ENCODE measurements at places on chromosomes 7 and 10.

DNA sequence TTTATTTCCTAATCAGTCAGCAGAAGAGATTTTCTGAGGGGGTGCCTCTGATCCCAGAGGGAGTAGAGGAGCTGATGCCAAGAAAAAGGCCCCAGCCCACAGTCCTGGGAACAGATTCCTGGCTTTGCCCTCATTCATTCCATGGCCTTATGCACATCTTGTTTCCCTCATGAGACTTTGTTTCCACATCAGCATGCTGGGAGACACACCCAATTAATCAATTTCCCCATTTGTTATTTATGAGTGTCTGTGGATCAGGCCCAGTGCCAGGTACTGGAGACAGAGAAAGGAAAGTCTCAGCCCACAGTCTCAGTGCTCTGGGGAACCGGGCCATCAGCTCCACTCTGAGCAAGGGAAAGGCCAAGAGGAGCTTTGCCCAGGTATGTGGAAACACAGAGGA lies 496.2 kb upstream of the ZMIZ1 start:
- DNase-seq, result no peak

GRCh38 chr10:74289188-74289587 lies 138.2 kb downstream of the ADK start:
- no peak for DNase-seq

DNA sequence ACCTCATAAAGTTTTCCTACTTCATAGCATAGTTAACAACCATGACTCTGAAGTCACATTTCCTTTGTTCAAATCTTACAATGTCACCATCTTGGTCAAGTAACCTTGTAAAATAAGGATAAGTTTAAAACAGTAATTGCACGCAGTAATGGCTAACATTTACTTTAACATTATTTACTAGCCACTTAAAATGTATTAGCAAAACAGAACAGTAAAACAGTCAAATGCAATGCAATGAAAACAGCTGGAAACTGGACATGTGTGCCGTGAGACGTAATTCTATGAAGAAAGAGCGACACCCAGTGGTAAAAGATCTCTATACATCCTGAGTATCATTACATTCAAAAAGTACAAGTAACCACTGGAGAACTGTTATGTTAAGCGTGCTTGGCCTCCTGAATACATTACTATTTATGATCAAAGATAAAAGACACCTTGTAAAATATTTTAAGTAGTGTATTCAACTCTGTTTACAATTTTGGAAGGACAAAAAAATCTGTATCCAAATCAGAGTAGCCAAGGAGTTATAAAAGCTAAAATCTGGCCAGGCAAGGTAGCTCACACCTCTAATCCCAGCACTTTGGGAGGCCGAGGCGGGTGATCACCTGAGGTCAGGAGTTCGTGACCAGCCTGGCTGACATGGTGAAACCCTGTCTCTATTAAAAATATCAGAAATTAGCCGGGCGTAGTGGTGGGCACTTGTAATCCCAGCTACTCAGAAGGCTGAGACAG lies 27.2 kb downstream of the ATE1 start:
- DNase-seq, result no peak

GRCh38 chr10:5896208-5897052 lies 6.4 kb downstream of the FBH1 start:
- DNase-seq, result no peak

GRCh38 chr10:13535346-13535745 lies 6.5 kb upstream of the BEND7 start:
- DNase-seq, result no peak

DNA sequence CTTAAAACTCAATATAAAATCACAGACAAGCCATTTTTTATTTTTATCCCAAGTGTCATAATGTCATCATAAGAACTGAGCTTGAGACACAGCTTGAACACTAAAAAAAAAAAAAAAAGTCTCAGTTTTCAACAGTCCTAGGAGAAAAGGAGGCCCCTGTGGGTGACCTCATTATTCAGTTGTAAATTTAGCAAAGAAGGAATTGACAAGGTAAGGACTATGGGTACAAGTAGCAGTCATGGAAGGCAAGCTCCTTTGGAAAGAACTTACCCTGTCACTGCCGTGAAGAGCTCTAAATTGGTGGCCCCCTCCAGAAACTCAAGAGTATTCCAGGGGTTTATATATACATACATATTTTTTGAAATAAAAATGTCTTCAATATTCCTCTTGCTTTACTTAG lies 864.4 kb upstream of the KCND2 start:
- DNase-seq, result no peak

GRCh38 chr7:12725575-12726316 lies 38.3 kb downstream of the ARL4A start:
- DNase-seq, result no peak

Measured in activated CD8-positive, alpha-beta memory T cell treated with anti-CD3 and anti-CD28 coated beads for 1 hour (primary cell).